ENCODE measurements at places on chromosomes 5 and 9.

DNA sequence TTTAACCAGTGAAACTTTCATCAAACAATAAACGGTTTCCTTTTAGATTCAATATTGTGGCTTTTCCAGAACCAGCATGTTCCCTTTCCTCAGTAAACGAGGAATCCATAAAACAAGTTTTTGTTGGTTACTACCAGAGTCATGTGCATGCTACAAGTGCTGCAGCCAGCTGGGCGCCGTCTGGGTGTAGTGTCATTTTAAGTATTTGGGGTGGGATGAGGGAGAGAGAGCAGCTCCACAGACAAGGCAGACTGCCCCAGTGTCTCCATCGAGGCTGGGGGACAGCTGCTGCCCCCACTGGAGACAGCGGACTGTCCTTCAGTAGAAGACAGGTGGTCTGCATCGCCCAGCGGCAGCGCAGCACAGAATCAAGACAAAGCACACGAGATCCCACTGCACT is 17.3 kb downstream of the ARPC5L start:
- ATAC-seq, result no peak

- ATAC-seq, result no peak
Measured at GRCh38 chr5:131019601-131020315, 145.3 kb downstream of the HINT1 start.

DNA sequence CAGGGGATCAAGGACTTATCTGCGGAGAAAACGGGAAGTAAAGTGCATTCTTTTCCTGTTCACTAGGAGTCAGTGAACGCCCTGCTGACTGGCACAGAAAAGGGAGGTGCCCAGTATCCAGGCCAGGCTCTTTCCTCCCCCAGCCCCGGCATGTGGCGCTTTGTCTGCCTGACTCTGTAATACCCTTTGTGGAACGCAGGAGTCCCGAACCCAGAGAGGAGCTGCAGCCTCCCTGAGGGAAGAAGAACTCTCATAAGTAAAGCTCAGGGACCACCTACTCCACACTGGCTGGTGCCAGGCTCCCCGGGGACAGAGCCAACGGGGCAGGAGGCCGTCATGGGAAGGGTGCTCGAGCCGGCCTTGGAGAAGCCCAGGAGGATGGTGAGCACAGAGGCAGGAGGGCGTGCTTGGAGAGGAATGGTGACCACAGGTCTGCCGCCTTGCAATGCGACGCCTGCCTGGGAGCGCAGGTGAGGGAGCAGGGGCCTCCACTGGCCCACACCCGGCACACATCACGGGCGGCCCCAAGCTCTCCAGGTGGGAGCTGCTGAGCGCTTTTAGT is 31.5 kb downstream of the VAV2 start:
- no peak for ATAC-seq

DNA sequence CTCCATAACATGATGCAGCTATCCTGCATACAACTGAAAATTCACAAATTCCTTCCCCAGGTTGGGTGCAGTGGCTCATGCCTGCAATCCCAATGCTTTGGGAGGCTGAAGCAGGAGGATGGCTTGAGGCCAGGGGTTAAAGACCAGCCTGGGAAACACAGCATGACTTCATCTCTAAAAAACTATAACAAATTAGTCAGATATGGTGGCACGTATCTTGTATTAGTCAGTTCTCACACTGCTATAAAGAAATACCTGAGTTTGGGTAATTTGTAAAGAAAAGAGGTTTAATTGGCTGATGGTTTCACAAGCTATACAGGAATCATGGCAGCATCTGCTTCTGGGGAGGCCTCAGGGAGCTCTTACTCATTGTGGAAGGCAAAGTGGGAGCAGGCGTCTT is 56.4 kb upstream of the DAPK1 start:
- ATAC-seq, result no peak

- ATAC-seq, result no peak
Measured at GRCh38 chr5:89213573-89213972, 330.6 kb upstream of the MEF2C start.

- ATAC-seq, result peak; percentile 74
Measured at GRCh38 chr9:124239249-124240073, 18.3 kb upstream of the NEK6 start.

DNA sequence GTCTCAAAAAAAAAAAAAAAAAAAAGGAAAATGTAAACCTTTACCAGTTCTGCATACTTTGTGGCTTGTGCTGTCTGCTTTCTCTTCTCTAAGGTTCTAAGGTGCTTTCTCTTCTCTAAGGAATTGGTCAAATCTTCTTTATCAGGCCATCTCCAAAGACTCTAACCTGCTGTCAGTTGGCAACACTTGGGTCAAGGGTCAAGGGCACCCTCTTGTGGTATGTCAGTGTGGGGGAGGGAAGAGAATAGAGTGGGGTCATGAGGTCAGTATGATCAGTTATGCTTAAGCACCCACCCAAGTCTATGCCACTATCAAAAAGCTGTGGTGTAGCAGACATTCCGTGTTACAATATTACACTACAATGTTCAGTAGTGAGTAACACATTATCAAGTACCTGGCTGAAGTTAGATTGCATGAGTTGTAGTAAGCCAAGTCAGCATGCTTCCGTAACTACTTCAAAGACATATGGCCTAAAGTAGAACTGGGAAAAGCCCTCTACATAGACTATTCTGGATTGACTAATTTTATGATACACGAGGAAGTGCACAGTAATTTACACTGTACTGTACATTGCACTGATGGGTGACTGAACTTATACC is 25.0 kb upstream of the CCL28 start:
- ATAC-seq, result no peak

GRCh38 chr9:114743446-114743845 is 61.5 kb upstream of the TEX48 start:
- no peak for ATAC-seq

- ATAC-seq, result no peak
Measured at GRCh38 chr9:93669958-93670207, 93.5 kb downstream of the PHF2 start.

DNA sequence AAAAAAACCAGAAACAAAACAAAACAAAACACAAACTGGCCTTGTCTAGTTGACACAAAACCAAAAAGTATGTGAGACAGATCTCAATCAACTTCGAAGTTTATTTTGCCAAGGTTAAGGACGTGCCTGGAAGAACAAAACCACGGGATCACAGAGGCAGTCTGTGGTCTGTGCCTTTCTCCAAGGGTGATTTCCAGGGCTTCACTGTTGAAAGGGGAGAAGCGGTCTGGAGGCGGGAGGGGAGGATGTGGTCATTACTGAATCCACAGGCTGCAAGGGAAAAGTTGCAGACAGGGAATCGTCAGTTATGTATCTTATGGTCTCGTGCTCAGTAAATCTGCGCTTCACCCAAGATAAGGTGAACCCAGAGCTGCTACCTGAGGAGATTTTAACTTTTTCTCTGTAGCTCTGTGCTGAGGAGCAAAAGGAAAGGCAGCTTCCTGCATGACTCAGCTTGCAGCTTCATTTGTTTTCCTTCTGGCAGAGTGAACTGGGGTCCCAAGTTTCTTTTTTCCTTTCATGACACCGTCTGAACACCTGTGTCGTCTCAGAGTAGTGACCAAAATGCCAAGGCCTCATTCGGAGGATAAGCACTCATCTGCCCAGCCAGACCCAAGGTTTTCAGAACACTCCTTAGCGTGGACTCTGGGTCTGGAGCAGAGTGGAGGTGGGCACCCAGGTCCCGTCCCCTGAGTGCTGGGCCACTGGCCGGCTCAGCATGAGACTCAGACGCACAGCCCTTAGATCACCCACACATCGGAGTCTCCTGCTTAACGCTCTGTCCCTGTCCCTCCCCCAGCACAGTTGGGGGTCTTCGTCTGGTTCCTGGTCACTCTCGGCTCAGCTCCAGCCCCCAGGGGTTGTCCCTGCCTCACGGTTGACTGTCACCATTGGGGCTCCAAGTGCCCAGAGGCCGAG is 25.9 kb downstream of the ROPN1L start:
- ATAC-seq, result no peak

DNA sequence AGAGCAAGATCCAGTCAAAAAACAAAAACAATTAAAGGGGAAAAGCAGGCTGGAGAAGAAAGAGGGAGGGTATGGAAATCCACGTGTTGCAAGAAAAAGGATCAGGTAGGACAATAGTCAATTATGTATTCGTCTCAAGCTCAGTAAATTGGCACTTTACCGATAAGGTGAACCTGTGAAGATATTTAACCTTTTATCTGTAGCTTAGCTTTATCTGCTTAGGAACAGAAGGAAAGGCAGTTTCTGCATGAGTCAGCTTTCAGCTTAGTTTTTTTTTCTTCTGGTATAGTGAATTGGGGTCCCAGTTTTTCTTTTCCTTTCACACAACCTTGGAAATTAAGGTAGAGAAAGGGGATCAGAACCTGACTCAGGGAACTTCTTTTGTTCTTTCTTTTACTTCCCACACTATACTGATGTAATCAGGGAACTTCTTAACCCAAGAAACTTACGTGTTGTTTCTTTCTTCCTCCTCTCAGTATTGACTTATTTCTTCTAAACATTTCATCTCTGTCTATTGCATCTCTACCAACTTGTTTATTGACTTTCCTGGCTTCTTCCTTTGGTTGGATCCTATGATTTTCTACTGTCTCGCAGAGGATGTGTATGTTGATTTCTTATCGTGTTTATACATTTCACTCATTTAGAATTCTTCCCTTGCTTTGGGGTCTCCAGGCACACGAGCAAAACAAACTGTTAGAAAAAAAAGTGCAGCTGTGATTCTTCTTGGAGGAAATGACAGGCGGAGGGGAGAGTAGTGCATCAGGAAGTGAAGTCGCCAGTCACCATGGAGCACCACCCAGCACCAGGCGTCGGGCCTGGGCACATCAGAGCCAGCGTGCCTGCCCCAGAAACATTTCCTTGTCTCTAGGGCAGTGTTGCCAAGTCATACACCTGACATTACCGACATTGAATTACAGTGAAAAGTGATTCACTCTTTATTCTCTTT is 123.0 kb upstream of the LHFPL2 start:
- no peak for ATAC-seq

GRCh38 chr9:121551985-121552753 is 52.5 kb upstream of the GGTA1 start:
- no peak for ATAC-seq

GRCh38 chr9:114869845-114870244 is 60.5 kb downstream of the TNFSF8 start:
- no peak for ATAC-seq

- no peak for ATAC-seq
Measured at GRCh38 chr5:148924817-148925216, 98.4 kb downstream of the ADRB2 start.

DNA sequence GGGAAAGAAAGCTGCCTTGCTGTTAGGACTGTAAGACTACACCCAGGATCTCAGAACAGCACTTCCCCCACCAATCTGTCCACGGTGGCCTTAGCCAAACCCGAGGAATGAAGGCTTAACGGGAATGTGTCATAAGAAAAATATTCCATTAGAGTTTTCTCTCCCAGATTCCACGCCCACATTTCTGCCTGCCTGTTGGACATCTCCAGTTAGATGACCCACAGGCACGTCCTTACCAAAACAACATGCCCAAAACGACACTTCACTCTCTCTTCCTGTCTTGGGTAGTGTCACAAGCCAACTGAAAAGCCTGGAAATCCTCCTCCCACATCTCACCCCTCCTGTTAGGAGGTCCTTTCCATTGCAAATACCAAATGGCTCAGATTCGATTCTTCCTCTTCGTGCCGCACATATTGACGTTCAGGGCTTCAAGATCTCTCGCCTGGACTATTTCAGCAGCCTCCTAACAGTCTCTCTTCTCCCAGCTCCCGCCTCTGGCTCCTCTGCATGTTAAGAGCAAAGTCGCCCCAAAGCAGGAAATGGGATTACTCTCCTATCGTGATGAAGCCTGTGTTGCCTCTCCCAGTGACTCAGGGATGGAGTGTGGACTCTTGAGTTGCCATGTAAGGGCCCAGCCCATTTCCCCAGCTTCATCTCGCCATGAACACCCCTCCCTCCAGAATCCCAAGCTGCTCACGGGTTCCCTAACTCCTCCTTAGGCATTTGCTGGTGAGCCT is 159.3 kb downstream of the NR3C1 start:
- no peak for ATAC-seq

- ATAC-seq, result no peak
Measured at GRCh38 chr5:54315736-54316528, 5.6 kb upstream of the ARL15 start.

- ATAC-seq, result peak; percentile 25
Measured at GRCh38 chr5:78647351-78647818, 1.2 kb downstream of the LHFPL2 start.

GRCh38 chr9:37972351-37972848 is 68.5 kb upstream of the SLC25A51 start:
- ATAC-seq, result no peak

DNA sequence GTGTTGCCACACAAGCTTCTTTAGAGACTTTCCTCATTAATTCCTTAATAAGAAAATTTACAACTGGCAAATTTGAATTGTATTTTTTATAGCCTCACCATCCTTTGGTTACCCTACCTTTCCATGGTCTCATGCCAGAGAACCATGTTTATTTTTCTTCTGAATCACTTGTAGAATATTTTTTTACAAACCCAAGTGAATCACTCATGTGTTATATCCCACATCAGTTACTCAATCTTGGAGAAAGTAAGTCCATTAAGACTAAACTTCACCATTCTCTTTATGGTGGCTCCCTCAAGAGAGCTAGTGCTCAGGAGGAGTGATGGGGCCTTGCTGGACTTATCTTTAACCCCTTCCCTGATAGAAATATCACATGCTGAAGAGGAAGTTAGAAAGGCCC is 128.9 kb downstream of the SUSD1 start:
- peak; percentile 30 for ATAC-seq

DNA sequence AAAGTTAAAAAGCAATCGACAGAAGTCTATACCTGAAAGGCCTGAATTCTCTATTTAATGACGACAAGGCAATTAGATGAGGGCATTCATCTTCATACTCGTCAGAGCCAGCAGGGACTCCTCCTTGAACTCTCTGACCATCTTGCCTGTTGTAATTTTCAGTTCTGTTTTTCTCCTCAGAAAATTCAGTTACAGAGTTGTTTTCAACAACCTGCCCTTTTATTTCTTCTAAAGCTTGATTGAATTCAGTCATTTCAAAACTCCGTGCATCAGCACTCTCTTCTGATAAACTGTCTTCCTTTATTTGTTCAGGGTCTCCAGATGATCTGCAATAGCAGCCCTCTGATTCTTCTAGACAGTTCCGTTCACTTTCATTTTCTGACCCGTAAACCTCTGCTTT is 15.6 kb downstream of the RIOK2 start:
- ATAC-seq, result peak; percentile 66

DNA sequence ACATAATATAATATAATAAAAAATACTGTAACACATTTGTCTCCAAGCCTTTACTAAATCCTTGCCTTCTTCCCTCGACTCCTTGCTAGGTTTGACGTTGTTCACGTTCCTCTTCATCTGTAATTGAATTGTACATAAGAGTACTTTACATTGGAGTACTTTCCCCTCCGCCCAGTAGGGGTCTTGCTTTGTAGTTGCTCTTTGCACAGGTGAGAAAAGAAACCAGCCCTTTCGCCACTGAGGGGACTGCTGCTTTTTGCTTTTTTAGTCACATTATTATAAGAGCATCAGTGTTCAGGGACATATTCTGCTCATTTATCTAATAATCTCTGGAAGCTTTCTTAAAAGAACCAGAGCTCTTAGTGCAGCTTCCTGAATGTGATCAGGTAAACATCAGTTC is 115.0 kb downstream of the CETN3 start:
- no peak for ATAC-seq
